ENCODE measurements at places on chromosomes 1 and 21. TPM values are rescaled to one million over a fixed set of nuclear protein-coding genes. Genes with fewer than 3 reads are reported as not detected.

DNA sequence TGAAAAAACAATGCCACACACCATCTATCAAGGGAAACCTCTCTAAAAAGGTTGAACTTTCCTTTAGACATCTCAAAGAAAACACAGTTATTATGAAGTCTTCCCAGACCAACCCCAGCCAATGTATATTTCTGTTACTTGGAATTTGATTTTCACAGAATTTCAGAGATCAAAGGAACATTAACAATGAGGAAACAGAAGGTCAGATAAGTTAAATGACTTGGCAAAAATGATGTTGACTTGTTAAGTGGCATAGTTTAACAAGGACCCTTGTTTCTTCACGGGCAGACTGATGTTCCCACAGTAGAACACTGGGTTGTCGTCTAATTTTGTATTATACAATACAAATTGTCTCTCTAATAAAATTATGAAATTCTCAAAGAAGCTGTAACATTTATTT, 29.0 kb downstream of the NME7 start:
- DNase-seq = no peak

- DNase-seq = no peak
Observed at GRCh38 chr1:114103992-114104391, 49.7 kb downstream of the SYT6 start.

SELP gene
- not detected for total RNA-seq

CLCA1 gene
- not detected for total RNA-seq

TNFAIP8L2 gene
- total RNA-seq = not detected

DNA sequence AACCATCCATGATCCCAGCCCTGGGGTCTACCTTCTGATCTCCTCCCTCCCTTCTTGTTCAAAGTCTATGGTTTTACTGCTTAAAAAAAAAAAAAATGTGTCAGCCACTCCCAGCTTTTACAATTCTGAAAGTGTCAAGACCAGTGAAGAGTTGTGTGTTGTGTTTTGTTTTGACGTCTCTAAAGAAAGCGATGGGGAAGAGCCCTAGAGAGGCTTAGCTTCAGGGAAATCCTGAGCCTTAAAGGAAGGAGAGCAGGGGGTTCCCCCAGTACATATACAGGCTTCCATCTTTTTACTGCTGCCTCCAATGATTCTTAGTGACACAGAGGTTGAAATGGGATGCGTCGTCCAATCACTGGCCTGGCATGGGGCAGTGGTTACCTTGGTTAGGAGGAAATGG, 13.9 kb upstream of the FMOD start:
- no peak for DNase-seq

Data from osteoblast (primary cell).